ENCODE measurements at places on chromosomes 2 and 18.

DNA sequence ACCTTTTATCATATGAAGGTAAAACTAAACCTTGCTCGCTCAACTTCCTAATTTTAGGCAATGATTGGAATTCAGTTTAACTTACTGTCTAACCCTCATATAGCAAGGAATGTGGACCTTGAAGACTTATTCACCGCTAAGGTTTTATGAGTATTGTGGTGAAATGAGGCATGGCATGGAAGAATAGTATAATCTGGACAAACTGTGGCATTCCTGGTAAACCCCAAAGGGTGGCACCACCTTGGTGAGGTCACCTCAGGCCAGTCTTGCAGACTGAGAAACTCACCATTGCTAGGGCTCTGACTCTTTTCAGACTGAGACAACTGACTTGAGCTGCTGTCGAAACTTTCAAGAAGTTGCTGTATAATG lies 51.1 kb upstream of the EHBP1 start:
- DNase-seq, result no peak

DNA sequence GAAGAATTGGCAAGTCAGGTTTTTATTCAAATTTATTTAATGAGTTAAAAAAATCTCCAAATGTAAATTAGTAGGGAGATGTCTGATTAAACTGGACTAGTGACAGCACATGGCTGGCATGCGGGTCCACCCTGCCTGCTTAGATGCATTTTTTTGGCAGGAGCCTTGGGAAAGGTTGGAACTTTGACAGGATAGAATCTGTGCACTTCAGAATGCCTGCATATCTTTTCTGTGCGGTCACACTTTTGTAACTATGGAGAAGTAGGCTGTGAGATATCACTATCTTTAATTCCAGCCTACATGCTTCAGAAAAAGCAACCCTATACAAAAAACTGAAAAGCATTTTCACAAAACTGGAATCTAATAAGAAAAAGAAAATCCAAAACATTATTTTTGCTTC lies 317.8 kb downstream of the MBD2 start:
- no peak for DNase-seq

- DNase-seq, result no peak
These were observed 8.6 kb upstream of the SOCS6 start for GRCh38 chr18:70280007-70280925.

DNA sequence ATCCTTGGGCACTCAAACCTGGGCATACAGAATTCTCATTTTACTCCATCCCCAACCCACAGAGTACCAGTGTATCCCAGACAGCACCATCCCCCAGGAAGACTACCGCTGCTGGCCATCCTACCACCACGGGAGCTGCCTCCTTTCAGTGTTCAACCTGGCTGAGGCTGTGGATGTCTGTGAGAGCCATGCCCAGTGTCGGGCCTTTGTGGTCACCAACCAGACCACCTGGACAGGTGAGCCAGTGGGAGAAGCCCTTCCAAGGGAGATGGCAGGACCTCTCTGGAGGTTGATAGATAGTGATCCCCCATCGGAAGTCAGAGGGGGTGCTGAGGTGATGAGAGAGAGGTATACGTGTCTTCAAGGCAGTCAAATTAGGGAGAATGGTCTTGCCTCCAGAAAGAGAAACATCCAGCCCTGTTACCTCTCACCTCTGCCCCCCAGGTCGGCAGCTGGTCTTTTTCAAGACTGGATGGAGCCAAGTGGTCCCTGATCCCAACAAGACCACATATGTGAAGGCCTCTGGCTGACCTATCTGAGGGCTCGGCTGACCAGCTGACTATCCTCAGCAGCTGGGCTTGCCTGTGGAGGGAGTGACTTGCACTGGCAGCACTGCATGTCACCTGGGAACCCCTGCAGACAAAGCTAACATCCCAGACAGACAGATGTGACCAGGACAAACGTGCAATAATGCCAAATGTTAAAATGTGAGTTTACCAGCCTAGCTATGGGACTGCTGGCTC lies 9.5 kb downstream of the PKDCC start:
- DNase-seq, result no peak

DNA sequence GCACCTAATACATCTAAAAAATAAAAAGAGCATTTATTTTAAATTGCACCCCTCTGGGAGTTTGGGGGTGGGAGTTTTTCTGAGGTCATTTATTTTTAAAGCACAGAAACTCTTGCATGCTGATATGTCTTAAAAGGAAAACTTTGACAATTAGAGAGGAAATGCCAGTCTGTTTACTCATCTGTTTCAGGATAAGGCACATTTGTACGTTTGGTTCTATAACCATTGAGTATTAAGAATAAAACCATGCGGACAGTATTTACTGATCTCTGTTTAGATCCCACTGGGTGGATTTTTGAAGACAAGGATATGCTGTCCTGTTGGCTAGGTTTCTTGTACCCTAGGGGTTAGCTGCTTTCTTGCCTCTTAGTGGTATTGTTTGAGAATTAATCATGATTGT lies 122.9 kb downstream of the TANC1 start:
- no peak for DNase-seq

- no peak for DNase-seq
These were observed 5.1 kb upstream of the ASIC4 start for GRCh38 chr2:219508971-219509779.

DNA sequence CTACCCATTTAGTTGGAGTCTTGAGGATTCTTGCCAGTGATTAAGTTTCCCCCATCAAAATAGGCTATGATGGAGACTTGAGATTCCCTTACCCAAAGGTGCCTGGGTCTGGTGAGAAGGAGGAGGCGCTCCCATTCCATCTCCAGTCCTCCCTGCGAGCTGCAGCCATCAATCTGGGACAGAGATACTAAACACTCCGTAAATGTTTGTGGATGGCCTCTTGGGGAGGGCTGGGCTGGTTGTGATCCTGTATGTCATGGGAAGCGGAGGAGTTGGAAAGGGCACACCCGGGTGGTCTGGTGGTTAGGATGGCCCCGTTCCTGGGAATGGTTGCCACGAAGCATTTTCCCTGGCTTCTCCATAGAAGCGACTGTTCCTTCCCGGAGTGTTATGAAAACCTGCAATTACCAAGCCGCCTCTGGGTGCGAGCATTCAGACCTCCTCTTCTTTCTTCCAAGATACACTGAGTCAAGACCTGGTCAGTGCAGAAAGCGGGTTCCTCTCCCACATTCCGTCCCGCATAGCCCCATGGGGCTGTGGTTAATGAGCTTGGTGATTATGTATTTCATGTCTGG lies 196.9 kb downstream of the CTIF start:
- DNase-seq, result no peak
